Pulmonary artery endothelial cell (primary cell): ENCODE measurements at places on chromosomes 7 and 10. TPM values are rescaled to one million over a fixed set of nuclear protein-coding genes. Genes with fewer than 3 reads are reported as not detected.

Gene TEX36
- total RNA-seq, result not detected in 2 replicates

Gene PLAC9
- total RNA-seq, result 5.3 and 8.2 TPM in 2 replicates

Gene TSPAN15
- 21.0 and 129 TPM in 2 replicates for total RNA-seq

Gene RAPGEF5
- total RNA-seq, result 72.7 and 106 TPM in 2 replicates

Gene SSC4D
- total RNA-seq, result 0.46 and 0.60 TPM in 2 replicates

Gene MMP21
- total RNA-seq, result 0.07 TPM in 1 of 2 replicates, not detected in the other

Gene SKIDA1
- 0.33 and 0.46 TPM in 2 replicates for total RNA-seq

Gene SCART1
- total RNA-seq, result 0.25 and 0.73 TPM in 2 replicates

Gene CSGALNACT2
- total RNA-seq, result 12.7 and 17.3 TPM in 2 replicates

Gene CUTC
- 28.6 and 41.9 TPM in 2 replicates for total RNA-seq

Gene COL28A1
- total RNA-seq, result not detected in 2 replicates

Gene PLPP4
- 5.2 and 16.5 TPM in 2 replicates for total RNA-seq

Gene MRC1
- 2.4 and 3.2 TPM in 2 replicates for total RNA-seq

Gene ZFAND4
- total RNA-seq, result 5.0 and 5.9 TPM in 2 replicates

Gene PRKAR2B
- 75.2 and 84.7 TPM in 2 replicates for total RNA-seq

Gene LAMB4
- 0.18 and 0.40 TPM in 2 replicates for total RNA-seq

Gene CDCA7L
- 107 and 175 TPM in 2 replicates for total RNA-seq

Gene CNNM1
- under 0.01 and 0.04 TPM in 2 replicates for total RNA-seq

Gene HOXA9
- total RNA-seq, result 0.13 and 0.18 TPM in 2 replicates

Gene ZNF467
- total RNA-seq, result 2.3 and 2.7 TPM in 2 replicates

Gene USP6NL
- 19.2 and 19.5 TPM in 2 replicates for total RNA-seq

Gene TMEM130
- not detected in 2 replicates for total RNA-seq
